ENCODE measurements at places on chromosomes 4 and X.
A peak's percentile ranks its signal among the peaks of the same experiment; 100 is the strongest.

DNA sequence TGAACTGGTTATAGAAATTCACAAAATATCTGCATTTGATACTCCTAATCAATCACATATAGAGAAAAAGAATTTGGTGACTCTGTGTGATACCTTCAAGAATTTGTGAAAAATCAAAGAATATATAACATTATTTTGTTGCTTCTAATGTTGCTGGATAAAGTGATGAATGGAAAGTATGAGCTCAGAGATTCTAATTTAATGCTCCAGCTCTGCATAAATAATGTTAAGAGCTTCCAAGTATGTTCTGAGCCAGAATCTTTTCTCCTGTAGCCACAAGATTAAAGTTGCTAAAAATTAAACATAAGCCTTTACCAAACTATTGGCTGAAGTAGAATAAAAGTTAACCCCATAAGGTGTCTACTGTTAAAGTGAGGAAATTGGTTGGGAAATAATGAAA lies 294.7 kb upstream of the CT83 start:
- no peak for DNase-seq

- DNase-seq = peak; percentile 43
These were observed 171.3 kb downstream of the PTTG2 start for GRCh38 chr4:38131371-38132091.

DNA sequence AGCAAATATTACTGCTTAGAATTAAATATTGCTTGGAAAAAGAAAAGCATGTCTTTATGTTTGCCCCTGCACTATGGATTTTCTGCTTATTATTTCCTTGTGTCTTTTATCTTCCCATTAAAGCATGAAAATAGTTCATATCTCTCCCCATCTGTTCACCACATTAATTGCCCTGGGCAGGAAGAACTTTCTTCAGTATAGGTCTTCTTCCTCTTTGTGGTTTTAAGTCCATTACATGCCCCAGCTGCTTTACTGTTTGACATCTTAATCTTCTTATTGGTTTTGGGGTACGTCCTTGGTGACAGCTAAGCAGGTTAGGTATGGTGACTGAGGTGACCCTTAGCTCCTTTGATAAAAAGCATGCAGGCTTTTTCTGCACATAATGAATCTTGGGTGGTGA lies 157.3 kb downstream of the AASDH start:
- DNase-seq = no peak

DNA sequence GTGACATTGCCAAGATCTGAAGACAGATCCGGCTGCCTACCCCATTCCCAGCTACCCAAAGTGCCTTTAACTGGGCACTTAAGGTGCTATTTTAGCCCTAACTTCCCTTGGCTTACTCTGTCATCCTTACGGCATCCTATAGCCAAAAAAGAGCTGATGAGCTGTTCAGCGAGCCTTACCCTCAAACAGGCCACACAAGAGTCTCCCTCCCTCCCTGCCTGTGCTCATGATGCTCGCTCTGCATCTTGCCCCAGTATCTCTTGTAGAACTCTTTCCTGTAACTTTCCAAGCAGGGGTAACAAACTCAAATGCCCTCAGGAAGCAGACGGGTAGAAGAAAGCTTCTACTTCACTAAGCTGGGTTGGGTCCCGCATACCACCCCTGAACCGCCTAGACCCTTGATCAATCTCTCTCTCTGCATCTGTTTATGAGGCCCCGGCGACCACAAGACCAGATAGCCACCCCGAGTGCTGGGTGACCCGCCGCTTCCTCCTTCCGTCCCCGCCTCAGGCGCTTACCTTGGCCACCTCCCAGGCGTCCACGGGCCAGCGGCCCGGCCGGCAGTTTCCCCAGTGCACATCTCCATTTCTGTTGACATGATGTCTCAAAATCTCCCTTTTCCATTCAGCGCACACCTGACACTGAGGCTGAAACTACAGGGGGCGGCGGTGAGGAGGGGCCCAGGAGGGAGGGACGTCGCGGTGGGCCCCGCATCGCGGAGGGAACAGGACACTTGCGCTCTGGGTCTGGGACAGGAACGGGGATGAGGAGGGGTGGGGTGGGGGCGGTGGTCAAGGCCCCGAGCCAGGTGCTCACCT lies 663 bp downstream of the CXorf38 start:
- no peak for DNase-seq

DNA sequence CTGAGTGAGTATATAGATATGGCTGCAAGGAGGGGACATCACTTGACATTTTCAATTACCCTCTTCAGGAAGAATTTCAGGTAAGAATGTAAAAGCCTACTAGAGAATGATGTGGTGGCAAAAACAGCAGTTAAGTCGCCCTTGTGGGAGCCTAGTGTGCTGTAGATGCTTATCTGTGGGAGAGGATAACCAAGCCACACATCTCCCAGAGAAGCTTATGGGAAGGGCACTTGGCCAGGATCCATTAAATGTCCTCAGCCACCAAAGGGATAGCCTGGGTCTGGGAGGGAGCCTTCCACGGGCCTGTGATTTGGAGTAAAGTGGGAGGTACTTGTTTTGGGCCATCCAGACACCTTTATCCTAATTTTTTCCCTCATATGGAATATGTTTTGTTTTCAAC lies 41.3 kb upstream of the BCLAF3 start:
- DNase-seq = no peak

DNA sequence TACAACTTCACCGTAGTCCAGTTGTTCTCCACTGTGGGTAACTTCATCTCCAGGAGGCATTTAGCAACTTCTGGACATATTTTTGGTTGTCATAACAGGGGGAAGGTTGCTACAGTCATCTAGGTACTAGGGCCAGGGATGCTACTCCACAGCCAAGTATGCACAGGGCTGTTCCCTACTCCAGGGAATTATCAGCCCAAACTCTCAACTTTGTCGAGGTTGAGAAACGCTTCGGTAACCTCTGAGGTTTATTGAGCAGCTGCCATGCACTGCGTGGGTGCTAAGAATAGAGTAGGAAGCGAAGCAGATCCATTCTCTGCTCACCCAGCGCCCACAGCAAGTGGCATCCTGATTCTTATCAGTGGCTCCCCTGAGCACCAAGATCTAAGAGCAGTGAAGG lies 8.2 kb downstream of the FGFBP1 start:
- no peak for DNase-seq

GRCh38 chr4:147056940-147057610 lies 111.4 kb upstream of the TTC29 start:
- no peak for DNase-seq

GRCh38 chrX:74259885-74260491 lies 44.0 kb upstream of the ZCCHC13 start:
- DNase-seq = no peak

DNA sequence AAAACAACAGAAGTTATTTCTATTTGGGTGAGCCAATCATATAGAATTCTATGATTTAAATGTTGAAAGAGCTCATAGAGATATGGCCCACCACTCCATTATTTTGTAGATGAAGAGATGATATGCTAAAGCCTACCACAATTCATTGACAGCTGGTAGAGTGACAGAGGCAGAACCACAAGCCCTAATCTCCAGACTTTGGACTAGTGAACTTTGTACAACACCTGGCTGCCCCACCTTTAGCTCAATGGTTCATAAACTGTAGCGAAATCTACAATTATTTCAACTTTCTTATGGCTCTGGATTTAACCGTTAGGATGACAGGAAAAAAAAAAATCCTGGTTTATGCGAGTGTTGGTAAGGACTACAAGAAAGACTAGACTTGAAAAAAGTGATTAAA lies 50.9 kb downstream of the PRKG2 start:
- no peak for DNase-seq

GRCh38 chr4:182711211-182711610 lies 206.0 kb downstream of the DCTD start:
- DNase-seq = no peak

DNA sequence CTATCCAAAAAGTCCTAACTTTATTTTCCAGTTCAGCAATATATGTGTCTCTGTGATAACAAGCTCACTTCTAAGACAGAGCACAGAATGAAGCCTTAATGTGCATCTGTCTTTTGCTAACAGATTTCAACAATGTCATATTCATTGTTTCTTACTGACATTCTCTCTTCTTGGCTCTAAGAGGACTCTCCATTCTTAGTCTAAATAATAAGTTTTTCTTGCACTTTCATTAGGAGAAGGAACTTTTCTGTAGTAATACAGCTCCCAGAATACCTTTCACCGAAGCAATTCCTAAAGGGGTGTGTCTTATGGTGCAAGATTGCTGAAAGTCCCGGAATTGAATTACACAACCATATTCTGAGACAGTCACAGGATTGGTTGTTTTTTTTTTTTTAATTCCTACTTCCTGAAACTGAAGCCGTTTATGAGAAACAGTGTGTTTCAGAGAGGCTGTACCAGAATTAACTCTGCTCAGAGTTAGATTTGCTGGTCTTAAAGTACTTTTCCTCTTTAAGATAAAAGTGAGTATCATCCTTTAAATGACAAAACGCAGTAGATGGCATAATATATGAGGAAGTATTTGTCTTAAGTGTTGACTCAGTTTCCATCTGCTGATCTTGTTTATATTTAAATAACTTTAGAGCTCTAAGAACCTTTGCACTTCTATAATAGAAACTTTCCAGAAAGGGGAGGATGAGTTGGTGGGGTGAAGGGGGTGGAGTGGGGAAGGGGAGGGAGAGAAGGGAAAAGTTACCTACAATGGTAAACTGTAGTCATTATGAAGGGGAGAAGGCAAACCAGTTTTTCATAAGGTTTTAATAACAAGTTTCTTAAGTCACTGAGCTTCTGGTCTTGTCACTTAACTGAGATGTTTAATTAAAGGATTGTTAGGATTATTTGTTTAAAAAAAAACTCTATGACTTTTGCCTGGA lies at the start of gene ALPK1:
TSS of gene ALPK1 (plus strand) at position 421 of the 932 bp plus-strand sequence.
- no peak for DNase-seq

DNA sequence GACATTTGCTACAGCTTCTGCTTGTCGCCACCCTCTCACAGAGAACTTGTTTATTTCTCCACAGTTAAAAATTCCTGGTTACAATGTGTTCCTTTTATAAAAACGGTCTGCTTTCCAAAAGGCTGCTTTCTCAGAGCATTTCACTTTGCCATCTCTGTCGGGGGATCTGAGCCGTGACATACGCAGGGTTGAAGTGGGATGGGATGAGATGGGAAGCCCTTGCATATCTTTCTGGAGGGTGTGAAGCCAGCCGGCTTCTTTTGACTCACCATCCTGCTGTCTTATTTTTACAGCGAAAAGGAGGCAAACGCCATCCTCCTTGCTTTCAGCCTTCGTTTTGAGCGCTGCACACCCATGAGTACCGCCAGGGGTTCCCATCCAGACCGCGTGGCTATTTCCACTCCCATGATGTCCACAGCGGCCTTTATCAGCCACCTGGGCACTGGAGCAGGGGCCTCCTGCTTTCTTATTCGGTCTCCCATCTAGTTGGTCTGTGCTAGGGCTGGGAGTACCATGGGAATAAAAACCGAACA lies 99.8 kb upstream of the GATB start:
- no peak for DNase-seq

DNA sequence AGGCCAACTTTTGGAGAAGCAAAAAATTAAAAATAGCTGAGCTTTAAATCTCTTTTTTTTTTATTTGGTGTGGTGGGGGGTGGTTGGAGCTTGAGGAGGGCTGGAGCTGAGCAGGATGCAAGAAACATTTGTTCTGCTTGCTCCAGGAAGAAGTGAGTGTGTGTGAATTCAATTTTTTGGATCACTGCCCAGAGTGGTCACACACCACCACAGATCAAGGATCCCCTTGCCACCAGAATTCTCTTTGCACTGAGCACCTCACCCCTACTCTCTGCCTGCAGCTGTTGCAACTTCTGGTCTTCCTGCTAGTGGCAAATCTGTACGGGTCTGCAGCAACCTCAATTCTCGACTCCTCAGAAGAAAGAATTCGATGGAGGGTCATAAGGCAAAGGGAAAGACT lies 19.9 kb upstream of the PLP1 start:
- no peak for DNase-seq

DNA sequence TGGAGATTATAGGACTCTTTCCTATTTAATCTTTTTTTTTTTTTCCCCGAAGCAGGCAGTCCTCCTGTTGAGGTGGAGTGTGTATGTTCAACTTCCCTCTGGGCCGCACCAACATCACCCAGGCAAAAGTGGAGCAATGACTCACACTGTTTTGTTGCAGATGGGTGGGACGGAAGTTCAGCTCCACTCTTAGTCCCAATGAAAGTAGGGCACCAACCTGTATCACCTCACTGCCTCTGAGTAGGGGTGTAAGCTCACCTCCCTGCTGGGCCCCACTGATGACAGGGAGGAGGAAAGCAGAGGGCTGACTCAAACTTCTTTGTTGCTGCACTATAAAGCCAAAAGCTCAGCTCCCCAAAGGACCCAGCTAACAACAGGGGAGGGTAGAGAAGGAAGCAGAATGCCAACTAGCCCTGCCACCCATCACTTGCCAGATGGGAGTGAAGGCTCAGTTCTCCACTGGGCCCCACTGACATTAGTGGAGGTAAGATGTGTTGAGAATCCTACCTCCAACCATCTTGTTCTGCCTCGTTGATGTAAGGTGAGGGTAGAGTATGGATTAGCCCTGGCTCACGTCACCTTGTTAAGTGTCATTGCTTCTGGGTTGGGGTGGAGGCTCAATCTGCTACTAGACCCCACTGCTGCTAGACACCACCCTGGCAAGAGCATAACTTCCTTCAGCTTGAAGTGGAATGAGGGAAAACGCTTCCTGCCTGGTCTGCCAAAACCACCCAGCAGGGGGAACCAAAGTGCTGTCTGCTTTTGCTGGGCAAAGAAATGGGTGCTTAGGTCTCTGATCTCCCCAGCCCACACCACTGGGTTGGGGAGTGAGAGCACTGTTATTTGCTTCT lies 14.1 kb downstream of the RPS6KA3 start:
- peak; percentile 43 for DNase-seq

DNA sequence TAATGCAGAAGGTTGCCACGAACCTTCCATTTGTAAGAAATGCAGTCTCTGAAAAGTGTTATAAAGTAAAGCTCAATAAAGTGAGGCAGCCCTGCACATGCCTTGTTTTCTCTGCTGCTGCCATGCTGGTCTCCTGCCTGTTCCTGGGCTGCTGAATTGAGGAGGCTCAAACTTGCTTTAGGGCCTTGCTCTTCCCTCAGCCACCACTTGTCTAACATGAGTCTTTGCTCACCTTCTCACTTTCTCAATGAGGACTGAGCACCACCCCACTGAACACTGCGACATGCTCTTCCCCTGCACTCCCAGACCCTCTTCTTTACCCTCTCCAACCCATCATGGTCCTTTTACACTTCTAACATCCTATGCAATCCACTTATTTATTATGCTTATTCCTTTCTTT lies 25.2 kb upstream of the MFAP3L start:
- DNase-seq = no peak

- DNase-seq = no peak
These were observed 29.2 kb upstream of the NPY2R start for GRCh38 chr4:155179216-155179615.

GRCh38 chr4:154189346-154189745 lies 302.3 kb downstream of the DCHS2 start:
- no peak for DNase-seq

Measured in stimulated activated CD8-positive, alpha-beta memory T cell treated with anti-CD3 and anti-CD28 coated beads, Interleukin-4, amount 100 ng/mL, for 4 hours (primary cell).